ENCODE measurements at places on chromosomes 2 and 18. TPM values are rescaled to one million over a fixed set of nuclear protein-coding genes. Genes with fewer than 3 reads are reported as not detected.
A peak's percentile ranks its signal among the peaks of the same experiment; 100 is the strongest.

GRCh38 chr2:98730053-98730706 is 752 bp downstream of the MGAT4A start:
- H3K36me3 ChIP-seq, result peaks cover 9% of the 10 kb centered on the region
- H3K4me3 ChIP-seq, result peak overlapping the region; percentile 79
- H3K27me3 ChIP-seq, result no peaks in the 10 kb centered on the region
- peak overlapping the region; percentile 88 for H3K27ac ChIP-seq
- H3K4me1 ChIP-seq, result peaks cover 65% of the 10 kb centered on the region

DNA sequence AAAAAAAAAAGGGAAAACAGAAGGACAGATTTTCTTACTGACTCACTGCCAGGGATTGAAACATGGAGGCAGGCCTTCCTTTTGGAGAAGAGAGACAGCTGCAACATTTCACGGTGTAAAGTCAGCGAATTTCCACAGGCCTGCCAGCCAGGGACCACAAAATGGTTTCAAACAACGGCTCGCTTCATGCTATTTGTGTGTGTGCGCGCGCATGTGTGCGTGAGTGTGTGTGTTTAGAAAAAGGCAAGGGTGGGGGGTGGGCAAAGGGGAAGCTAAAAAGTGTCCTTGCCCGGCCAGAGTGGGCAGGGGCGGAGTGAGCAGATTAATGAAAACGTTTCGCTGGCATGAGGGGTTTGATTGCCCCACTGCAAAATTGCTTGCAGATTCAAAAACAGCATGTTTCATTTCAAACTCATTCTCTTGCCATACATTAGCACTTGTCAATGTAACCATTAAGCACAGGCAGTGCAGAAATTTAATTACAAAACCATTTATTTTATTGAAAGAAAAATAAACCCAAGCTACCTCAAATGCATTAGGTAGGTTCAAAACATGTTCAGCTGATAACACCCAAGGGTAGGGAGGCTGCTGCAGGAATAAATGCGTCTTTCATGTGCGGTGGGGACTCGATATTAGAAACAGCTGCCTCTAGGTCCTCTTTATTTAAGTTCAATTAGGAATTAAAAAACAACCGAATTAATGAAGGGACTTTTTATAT is 182.1 kb upstream of the SIX2 start:
- H3K4me1 ChIP-seq, result no peaks in the 10 kb centered on the region
- no peaks in the 10 kb centered on the region for H3K36me3 ChIP-seq
- DNase-seq, result no peak
- no peak overlapping the region for H3K27ac ChIP-seq

GRCh38 chr2:239249776-239250175 is 151.0 kb downstream of the HDAC4 start:
- no peak overlapping the region for H3K27ac ChIP-seq
- H3K4me1 ChIP-seq, result peaks cover 40% of the 10 kb centered on the region
- H3K4me3 ChIP-seq, result no peak overlapping the region
- H3K36me3 ChIP-seq, result peaks cover 35% of the 10 kb centered on the region
- no peaks in the 10 kb centered on the region for H3K27me3 ChIP-seq
- DNase-seq, result no peak

GRCh38 chr2:151029406-151030157 is 232.1 kb downstream of the RBM43 start:
- no peak overlapping the region for H3K27ac ChIP-seq
- H3K27me3 ChIP-seq, result peaks cover 6% of the 10 kb centered on the region
- DNase-seq, result no peak
- H3K4me1 ChIP-seq, result peaks cover 6% of the 10 kb centered on the region
- no peaks in the 10 kb centered on the region for H3K36me3 ChIP-seq
- no peak overlapping the region for H3K4me3 ChIP-seq

DNA sequence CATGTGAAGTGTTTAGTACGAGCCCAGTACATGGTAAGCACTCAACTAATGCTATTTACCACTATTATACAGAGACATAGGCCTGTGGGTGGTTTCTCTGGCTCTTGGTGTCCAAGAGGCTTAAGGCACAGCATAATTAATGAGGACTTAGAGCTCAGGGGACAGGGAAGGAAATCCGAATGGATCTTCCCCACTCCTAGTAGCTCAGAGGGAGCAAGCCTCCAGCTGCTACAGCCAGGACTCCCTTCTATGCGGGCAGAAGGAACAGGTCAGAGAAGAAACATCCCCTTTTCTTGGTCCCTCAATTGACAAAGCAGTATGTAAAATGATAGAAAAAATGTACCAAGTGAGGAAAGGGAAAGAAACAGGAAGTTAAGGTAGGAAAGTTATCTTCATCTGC is 261.3 kb upstream of the STON1 start:
- H3K27ac ChIP-seq, result no peak overlapping the region
- H3K27me3 ChIP-seq, result peaks cover 2% of the 10 kb centered on the region
- H3K4me3 ChIP-seq, result no peak overlapping the region
- no peak for DNase-seq
- H3K4me1 ChIP-seq, result peaks cover 8% of the 10 kb centered on the region

GRCh38 chr2:46510598-46511177 is 31.3 kb downstream of the TMEM247 start:
- no peak overlapping the region for H3K4me3 ChIP-seq
- H3K27ac ChIP-seq, result no peak overlapping the region
- H3K27me3 ChIP-seq, result peaks cover 2% of the 10 kb centered on the region
- no peak for DNase-seq
- H3K36me3 ChIP-seq, result no peaks in the 10 kb centered on the region
- no peaks in the 10 kb centered on the region for H3K4me1 ChIP-seq

GRCh38 chr2:12448846-12449505 is 267.8 kb upstream of the TRIB2 start:
- no peaks in the 10 kb centered on the region for H3K27me3 ChIP-seq
- H3K27ac ChIP-seq, result no peak overlapping the region
- H3K4me3 ChIP-seq, result no peak overlapping the region
- peaks cover 26% of the 10 kb centered on the region for H3K4me1 ChIP-seq
- peaks cover 2% of the 10 kb centered on the region for H3K36me3 ChIP-seq
- DNase-seq, result no peak

The HRH4 gene
- 1.6 TPM for total RNA-seq

The SRD5A2 gene
- not detected for total RNA-seq

DNA sequence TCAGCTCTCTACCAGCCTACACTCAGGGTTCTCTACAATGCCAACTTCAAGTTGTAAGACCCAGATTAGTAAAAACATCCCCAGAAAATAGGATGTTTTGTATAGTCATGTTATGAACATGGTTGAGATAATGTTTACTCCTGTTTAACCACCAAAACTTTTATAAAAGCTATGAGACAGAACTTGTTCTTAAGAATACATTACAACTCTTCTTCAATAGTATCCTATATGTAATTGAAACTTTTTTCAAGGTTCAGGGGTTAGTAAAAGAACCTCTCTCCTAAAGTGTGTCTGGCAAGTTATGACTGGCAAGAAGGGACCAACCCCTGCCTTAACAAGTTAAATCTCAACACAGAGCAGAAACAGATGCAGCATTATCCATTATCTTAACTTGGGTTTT is 118.8 kb upstream of the STK17B start:
- H3K27me3 ChIP-seq, result no peaks in the 10 kb centered on the region
- no peaks in the 10 kb centered on the region for H3K36me3 ChIP-seq
- no peak overlapping the region for H3K27ac ChIP-seq
- H3K4me3 ChIP-seq, result no peak overlapping the region
- no peak for DNase-seq

DNA sequence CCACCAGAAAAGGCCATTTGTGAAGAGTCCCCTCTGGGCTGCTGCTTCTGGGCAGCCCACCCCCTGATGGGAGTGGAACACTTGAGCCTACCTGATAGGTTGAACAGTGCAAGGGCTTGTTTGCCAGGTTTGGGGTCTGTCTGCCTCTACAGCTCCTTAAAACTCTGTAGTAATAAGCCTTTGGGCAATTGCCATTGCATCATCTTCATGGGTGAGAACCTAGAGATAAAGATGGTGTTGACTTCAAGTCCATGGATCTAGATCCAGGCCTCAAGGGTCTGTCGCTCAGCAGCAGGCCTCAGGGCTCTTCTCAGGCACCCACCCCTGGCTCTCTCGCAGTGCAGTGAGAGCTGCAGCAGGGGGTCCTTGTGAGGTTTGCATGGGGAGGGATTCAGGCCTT is 47.1 kb upstream of the MCFD2 start:
- no peak for DNase-seq
- no peaks in the 10 kb centered on the region for H3K27me3 ChIP-seq
- peaks cover 43% of the 10 kb centered on the region for H3K36me3 ChIP-seq
- H3K27ac ChIP-seq, result no peak overlapping the region
- H3K4me1 ChIP-seq, result peaks cover 9% of the 10 kb centered on the region

- peaks cover 33% of the 10 kb centered on the region for H3K27me3 ChIP-seq
- H3K27ac ChIP-seq, result no peak overlapping the region
- H3K4me1 ChIP-seq, result no peaks in the 10 kb centered on the region
- no peaks in the 10 kb centered on the region for H3K36me3 ChIP-seq
- H3K4me3 ChIP-seq, result no peak overlapping the region
Measured at GRCh38 chr2:170276925-170277629, 99.1 kb downstream of the MYO3B start.

The DSG4 gene
- not detected for total RNA-seq

DNA sequence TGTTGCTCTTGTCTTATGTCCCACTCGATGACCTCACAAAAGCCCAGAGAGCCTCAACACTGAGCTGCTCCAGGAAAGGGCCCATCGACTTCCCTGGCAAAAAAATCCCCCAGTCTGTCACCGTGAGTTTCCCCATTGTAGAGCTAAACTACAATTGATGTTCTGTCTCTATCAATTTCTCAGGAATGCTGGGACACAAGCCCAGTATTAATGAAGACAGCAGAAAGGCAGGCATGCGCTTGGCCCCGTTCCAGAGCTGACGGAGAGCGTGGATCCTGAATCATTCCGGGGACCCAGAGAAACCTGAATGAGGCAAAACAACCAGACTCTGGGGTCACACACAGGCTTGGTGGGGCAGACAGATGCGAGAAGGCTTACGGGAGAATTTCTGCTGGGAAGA is 146.9 kb downstream of the TTC32 start:
- no peaks in the 10 kb centered on the region for H3K4me1 ChIP-seq
- H3K4me3 ChIP-seq, result no peak overlapping the region
- no peak overlapping the region for H3K27ac ChIP-seq
- peaks cover 3% of the 10 kb centered on the region for H3K27me3 ChIP-seq
- no peaks in the 10 kb centered on the region for H3K36me3 ChIP-seq

DNA sequence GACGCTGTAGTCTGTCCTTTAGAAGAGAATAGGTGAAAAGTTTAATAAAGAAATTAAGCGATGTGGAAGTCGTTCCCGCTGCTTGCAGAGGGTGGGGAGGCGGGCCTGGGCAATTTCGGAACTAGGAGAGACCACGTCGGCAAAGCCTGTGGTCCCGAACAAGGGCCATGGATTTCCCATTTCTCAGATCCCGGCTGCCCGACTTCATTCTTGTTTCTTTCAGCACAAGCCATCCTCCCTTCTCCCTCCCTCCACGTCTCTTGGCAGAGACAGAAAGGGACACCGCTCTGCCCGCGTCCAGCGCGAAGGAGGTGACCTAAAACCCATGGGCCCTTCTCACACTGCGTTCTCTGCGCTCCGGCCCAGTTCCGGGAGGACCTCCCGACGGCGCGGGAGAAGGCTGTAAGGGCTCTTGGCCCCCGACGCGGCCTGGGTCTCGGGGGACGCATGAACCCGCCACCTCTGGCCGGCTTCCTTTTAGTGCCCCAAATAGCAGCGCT is 2.2 kb upstream of the BCL2L11 start:
- peak overlapping the region; percentile 96 for H3K4me3 ChIP-seq
- no peak for DNase-seq
- peaks cover 34% of the 10 kb centered on the region for H3K4me1 ChIP-seq
- peaks cover 24% of the 10 kb centered on the region for H3K36me3 ChIP-seq
- peaks cover 29% of the 10 kb centered on the region for H3K27me3 ChIP-seq

The HOXD11 gene
- not detected for total RNA-seq

DNA sequence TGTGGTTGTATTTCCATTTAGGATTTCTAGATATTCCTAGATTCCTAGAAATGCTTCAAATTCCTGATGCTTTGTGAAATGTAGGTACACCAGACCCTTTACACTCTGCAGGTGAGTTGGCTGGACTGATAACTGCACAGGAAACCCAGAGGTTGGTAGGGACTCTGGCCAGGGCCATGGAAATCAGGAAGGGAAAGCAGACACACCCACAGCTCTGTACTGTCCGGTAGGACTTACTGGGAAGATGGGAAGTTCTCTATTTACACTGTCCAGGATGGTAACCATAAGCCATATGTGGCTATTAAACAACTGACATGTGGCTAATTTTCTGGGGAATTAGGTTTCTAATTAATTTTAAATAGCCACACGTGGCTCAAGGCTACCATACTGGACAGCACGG is 31.4 kb downstream of the NEMP2 start:
- H3K36me3 ChIP-seq, result peaks cover 49% of the 10 kb centered on the region
- no peak overlapping the region for H3K27ac ChIP-seq
- H3K4me3 ChIP-seq, result no peak overlapping the region
- peaks cover 7% of the 10 kb centered on the region for H3K4me1 ChIP-seq
- no peak for DNase-seq

The DUSP28 gene
- total RNA-seq, result 7.9 TPM

DNA sequence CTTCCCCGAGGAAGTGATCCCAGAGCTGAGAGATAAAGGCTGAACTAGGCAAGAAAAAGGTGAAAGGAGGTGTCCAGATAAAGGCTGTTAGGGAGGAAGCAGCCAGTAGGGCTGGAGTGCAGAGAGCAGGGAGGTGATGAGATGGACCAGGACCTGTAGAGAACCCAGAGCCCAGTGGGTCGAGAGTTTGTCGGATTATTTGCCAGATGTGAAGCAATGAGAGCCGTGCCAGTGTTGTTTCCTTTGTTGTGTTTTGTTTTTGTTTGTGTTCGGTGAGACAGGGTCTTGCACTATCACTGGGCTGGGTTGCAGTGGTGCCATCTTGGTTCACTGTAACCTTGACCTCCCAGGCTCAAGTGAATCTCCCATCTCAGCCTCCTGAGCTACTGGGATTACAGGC is 111.3 kb downstream of the ACTR3 start:
- no peak overlapping the region for H3K4me3 ChIP-seq
- H3K27me3 ChIP-seq, result no peaks in the 10 kb centered on the region
- no peaks in the 10 kb centered on the region for H3K4me1 ChIP-seq
- H3K36me3 ChIP-seq, result no peaks in the 10 kb centered on the region
- H3K27ac ChIP-seq, result no peak overlapping the region
- no peak for DNase-seq

The RGPD5 gene
- total RNA-seq, result 29.7 TPM

DNA sequence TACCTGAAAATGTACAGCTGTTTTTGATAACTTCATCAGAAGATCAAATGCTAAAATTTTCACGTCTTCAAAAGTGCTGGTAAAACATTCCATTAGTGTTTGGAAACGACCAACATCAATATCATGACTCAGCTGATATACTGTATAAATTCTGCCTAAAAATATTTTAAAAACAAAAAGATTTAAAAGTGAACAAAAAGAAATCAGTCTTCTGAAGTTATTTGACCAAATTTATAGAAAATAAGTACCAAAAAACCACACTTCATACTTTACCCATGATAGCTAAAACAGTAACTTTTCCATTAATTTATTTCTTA is 35.6 kb downstream of the THADA start:
- no peaks in the 10 kb centered on the region for H3K27me3 ChIP-seq
- peak overlapping the region; percentile 62 for H3K4me3 ChIP-seq
- peaks cover 59% of the 10 kb centered on the region for H3K36me3 ChIP-seq
- no peak for DNase-seq
- peaks cover 52% of the 10 kb centered on the region for H3K4me1 ChIP-seq
- peak overlapping the region; percentile 96 for H3K27ac ChIP-seq

The ZBTB7C gene
- 0.56 TPM for total RNA-seq

The CRYBA2 gene
- not detected for total RNA-seq
